ENCODE measurements at places on chromosomes 6 and 20.
A peak's percentile ranks its signal among the peaks of the same experiment; 100 is the strongest.

- no peak for DNase-seq
Measured at GRCh38 chr20:40982415-40983145, 46.0 kb upstream of the TOP1 start.

- DNase-seq = peak; percentile 16
Measured at GRCh38 chr20:1185316-1185741, 548 bp upstream of the TMEM74B start.

DNA sequence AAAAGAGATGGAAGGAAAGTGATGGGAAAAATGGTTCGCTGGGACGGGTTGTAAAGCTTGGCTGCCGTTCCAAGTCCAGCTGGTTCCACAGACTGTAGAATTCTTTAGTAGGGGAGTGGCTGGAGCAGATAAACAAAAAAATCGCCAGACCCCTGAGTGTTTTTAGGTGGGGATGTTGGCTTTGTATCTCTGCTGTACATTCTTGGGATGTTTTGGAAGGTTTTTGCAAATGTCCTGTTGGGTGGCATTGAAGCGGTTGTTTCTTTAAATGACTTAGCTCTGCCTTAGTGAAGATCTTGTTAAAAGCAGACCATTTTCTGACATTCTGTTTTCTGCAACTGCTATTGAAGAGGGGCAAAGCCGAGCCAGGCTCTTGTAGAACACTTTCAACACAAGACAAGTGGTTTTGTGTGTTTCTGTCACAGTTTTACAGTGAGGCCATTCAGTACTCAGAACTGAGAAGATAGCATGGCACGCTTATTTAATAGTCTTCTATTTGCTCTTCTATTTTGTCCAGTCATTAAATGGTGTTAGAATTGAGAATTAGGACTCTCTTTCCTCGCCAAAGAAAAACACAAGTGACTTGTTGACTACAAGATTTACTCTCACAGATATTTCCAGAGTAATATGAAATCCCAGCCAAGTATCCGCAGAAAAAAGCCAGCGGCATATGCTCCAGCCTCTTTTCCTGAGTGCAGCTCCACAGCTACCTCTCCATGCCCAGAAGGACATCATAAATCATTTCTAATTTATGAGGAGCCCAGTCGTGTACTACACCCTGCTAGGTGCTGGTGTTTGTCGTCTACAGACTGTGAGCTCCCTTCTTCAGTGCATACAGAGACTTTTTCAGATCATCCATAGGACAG is 65.8 kb downstream of the PHACTR2 start:
- no peak for DNase-seq

DNA sequence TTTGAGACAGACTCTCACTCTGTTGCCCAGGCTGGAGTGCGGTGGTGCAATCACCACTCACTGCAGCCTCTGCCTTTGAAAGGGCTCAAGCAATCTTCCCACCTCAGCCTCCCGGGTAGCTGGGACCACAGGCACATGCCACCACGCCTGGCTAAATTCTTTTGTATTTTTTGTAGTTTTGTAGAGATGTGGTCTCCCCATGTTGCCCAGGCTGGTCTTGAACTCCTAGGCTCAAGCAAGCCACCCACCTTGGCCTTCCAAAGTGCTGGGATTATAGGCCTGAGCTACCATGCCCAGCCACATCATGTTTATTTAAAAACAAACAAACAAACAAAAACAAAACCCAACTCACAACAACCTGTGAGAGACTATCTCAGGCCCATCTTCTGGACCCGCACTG is 29.7 kb upstream of the APCDD1L start:
- no peak for DNase-seq

GRCh38 chr20:17538517-17539170 is 7.5 kb upstream of the BFSP1 start:
- no peak for DNase-seq

DNA sequence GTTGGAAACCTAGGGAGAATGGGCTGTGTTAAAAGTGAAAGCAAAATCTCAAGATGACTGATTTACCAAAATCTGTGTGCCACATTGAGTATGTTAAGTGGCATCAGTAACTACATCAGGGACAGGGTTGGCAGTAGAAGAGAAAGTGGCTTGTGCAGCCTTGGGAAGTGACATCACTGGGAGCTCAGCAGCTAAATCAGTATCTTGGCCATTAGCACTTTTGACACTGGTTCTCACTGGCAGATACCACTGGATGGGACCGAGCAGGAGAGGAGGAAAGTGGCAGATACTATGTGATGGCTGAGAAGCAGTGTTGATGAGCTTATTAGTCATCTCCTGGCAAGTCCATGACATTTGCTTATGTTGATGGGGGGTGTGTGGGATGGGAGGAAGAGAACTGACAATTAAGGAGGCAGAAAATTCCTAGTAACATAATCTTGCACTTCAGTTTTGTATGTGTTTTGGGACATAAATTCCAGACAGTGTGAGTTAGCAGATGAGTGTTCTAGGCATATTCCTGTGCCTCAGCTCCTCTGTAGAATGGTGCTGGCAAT is 322.2 kb downstream of the SOX4 start:
- no peak for DNase-seq

DNA sequence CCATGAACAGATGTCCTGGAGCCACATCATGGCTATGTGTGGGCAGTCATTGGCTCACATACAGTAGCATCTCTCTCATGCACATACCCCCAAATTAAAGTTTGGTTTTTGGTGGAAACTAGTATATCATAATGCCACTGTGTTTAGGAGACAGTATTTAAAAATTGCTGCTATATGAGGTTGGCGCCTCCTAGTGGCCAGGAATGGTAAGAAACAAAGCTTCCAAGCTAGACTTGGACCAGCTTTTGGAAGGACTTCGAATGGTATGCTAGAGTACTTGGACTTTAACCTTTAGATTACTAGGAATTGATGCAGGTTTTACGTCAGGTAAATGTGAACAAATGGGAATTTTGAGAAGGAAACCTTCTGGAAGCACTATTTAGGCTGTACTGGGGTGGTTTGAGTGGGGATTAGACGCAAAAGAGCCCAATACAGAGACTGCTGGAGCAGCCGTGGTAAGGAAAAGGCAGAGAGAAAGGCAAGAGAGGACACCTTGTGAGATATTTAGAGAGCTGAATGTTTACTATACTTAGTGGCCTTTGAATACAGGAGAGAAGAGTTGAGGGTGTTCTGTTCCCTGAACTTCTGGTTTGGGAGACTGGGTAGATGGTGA is 23.8 kb downstream of the PRSS35 start:
- no peak for DNase-seq

GRCh38 chr6:168147205-168147738 is 68.3 kb upstream of the FRMD1 start:
- peak; percentile 50 for DNase-seq

- DNase-seq = no peak
Measured at GRCh38 chr6:43086022-43086658, 10.0 kb downstream of the PTK7 start.

DNA sequence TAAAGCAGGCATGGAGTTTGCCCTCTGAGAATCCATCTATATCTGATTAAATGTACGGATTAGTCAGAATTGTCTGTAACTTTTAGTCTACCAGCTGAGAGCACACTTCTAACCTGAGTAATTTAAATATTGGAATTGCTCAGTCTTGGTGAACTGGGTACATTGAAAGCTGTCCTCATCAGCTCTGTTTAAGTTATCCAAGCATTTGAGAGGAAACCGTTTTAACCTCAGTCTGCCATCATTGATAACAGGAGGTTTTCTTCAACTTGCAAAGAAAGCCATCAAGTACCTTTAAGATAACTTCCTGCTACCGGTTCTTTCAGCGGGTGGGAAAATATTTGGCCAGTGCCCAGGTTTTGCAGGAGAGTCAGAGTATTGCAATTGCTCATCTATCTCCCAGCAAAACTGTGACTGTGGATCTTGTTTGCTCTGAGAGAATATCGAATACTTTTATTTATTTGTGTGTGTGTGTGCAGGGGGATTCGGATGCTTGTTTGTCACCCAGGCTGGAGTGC is 31.1 kb upstream of the F13A1 start:
- no peak for DNase-seq

GRCh38 chr20:59925899-59926298 is 7.5 kb downstream of the SYCP2 start:
- DNase-seq = no peak

- DNase-seq = no peak
Measured at GRCh38 chr20:38199501-38200390, 34.7 kb upstream of the TGM2 start.

DNA sequence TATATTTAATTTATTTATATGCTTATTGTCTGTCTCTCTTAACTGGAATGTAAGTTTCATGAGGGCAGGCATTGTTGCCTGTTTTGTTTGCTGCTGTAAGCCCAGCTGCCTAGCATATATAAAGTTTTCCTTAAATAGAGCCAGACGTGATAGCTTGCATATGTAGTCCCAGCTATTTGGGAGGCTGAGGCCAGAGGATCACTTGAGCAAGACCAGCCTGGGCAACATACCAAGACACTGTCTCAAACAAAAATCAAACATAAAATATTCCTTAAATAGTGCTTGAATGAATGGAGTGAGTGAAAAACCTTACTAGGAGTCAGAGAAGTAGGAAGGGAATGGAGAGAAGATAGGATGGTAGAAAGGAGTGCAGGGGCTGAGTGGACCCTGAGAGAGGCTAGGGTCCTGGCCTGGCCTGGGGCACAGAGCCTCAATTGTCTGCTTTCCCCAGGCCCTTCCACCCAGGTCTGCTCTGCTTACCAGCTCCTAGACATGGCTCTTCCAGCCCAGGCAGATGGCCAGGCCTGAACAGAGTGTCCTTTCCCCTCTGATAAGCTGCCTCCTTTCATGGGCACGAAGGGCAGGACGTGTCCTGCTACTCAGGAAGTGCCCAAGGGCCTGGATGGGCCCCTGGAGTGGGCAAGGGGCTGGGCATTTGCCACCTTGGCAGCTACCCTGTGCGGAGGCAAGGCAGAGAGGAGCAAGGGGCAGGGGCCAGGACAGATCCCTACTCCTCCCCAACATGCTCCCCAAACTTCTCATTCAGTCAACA is 17.7 kb upstream of the BAK1 start:
- no peak for DNase-seq

GRCh38 chr20:32539817-32540675 is 45.1 kb downstream of the NOL4L start:
- DNase-seq = no peak

DNA sequence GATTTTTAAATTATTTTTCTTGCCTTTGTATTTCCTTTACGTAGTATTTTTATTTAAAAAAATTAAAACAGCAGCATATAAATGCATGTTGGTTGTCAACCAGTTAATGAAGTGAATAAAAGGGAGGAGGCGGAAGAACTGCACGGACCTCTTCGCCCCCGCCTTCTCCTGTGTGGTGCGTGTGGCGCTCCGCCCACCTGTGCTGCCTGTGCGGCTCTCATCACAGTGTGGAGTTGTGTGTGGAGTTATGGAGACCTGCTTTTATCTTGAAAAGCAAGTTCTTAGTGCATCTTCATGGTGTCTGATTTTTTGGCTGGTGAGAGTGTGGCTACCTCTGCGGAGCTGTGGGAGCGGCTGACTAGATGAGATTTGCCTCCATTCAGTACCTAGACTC is 58.4 kb downstream of the PTPN1 start:
- no peak for DNase-seq

GRCh38 chr6:43699564-43700186 is 12.1 kb upstream of the MRPS18A start:
- no peak for DNase-seq

GRCh38 chr20:1185790-1186334 is 1.1 kb upstream of the TMEM74B start:
- peak; percentile 52 for DNase-seq

GRCh38 chr20:33790566-33790965 is 20.6 kb upstream of the CHMP4B start:
- DNase-seq = peak; percentile 87

DNA sequence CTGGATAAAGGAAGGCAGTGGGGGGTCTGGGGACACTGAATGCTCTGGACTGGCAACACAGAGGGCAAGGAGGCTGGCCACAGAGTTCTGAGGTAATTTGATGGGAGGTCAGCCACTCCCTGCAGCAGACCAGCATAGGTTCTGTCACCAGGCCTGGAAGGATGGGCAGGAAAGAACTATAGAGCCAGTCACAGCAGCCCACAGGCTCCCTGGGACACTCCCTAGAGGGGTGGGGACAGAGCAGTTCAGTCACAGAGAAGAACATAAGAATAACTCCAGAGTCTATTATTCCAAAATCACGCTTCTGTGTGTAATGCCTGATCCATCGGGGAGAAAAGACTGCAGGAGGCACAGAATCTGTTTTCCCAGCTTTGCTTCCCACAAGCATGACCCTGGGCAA is 19.6 kb downstream of the DYNLRB1 start:
- no peak for DNase-seq

DNA sequence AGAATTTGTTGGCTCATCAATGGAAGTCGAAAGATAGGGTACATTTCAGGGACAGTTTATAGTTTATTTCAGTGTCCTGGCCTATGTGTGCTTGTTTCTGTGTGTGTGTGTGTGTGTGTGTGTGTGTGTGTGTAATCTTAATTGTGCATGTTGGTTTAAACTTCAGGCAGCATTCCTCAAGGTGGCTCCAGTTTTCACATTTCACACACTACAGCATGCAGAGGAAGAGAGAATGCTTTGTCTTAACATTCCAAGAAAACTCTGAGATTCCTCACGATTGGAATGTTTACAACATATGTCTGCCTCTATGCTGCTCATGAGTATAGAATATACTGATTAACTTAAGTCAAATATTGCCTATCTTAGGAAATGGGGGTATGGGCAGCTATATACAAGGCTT is 332.6 kb upstream of the EPHA7 start:
- DNase-seq = no peak

DNA sequence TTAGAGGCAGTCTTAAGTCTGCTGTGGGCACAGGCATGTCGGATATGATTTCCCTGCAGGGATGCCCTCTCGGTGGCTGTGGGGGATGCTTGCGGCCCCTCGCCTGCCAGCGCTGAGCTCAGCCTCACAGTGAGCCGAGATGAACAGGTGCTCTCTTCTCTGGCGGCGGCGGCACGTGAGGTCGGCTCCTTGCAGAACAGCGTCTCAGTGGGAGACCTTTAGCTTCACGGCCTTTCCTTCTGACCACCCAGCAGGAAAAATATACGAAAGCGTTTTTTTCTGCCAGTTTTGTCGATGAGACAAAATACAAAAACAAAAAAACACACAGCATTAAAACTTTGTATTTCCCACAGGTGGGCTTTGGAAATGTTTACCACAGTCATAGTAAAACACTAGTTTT is 23.6 kb downstream of the FOXA2 start:
- no peak for DNase-seq

DNA sequence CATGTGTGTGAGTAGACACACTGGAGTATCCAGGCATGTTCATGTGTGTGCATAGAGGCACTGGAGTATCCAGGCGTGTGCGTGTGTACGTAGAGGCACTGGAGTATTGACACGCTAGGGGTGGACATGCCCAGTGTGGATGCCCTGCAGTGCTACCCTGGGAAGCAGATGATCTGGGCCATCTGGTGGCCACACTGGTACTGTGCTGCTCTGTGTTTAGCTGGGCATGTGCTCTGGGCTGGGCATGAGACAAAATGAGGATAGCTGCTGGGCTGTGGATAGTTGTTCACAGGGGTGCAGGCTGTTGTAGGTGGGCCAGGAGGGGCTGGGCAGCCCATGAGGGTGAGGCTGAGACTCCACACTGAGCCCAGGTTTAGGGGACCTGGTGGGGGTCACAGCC is 24.0 kb upstream of the NPBWR2 start:
- no peak for DNase-seq

- no peak for DNase-seq
Measured at GRCh38 chr6:1910621-1911407, 301.1 kb downstream of the FOXC1 start.

Data from NCI-H510A (cell line).